Right cardiac atrium (tissue), 5 donors: ENCODE measurements at places on chromosomes 13 and 19. TPM values are rescaled to one million over a fixed set of nuclear protein-coding genes. Genes with fewer than 3 reads are reported as not detected.

NPAS1 gene
- 0.77 TPM for total RNA-seq

SIAH3 gene
- not detected for total RNA-seq

PPM1N gene
- not detected for total RNA-seq

MCEMP1 gene
- total RNA-seq: 0.25 TPM

TNNI3 gene
- total RNA-seq: 3,997 TPM

ANKRD24 gene
- 0.88 TPM for total RNA-seq

ENOX1 gene
- total RNA-seq: 2.4 TPM

ZIC2 gene
- total RNA-seq: not detected

GRCh38 chr13:21909331-21909730, 238.5 kb downstream of the FGF9 start:
- no peak for DNase-seq

DNA sequence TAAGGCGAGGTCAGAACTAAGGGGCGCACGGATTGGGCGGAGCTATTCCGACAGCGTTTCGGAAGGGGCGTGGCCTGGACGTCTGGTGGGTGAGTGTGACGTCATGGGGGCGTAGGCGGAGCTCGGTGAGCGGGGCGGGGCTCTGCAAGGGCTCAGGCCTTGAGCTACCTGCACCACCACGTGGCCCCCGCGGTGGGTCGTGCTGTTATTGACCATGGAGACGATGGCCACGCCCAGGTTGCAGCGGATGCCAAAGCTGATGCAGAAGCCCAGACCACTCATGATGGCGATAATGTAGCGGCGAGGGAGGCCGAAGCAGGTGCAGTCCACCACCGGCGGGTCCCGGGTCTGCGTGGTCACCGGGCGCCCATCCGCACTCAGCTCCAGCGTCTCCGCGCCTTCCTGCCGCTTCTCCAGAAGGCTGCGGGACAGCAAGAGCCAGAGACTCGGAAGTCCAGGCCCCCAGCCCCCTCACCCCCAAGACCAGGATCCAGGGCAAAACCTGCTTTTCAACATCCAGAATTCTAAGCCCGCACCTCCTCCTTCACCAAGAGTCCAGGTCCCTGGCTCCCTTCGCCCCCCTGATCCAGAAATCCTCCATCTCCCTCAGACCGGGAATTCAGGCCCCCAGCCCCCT, 4.8 kb downstream of the SLC17A7 start:
- peak; percentile 67 for DNase-seq

DNA sequence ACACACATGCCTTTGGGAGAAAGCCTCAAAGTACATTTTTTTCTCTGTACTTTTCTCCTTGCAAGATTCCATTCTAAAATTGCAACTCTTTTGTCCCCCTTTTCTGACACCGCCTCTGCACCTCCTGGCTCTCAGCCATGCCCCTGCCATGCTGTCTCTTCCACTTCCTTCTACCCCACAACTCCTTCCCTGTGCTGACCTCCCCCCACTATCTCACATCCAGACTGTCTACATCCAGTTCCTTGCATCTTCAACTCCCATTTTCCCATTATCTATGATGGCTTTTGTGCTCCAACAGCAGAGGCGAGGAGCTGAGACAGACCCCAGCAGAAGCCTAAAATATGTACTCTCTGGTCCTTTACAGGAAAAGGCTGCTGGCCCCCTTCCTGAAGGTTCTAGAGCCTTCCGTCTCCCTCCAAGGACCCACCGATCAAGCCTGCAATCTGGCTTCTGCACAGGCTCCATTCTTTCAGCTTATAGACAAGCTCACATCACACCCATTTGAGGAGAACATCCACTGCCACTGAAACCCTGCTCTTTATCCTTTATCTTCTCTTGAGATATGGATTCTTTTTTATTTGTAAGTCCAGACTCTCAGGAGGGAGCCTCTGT, 50.2 kb downstream of the RFX2 start:
- no peak for DNase-seq

GRCh38 chr19:2333807-2334211, 5.3 kb downstream of the SPPL2B start:
- peak; percentile 39 for DNase-seq

- no peak for DNase-seq
These were observed 9.1 kb downstream of the SPINT2 start for GRCh38 chr19:38273499-38273898.

- DNase-seq: no peak
These were observed 171.5 kb upstream of the SLITRK6 start for GRCh38 chr13:85970727-85971126.

GRCh38 chr19:2962018-2962670, 15.2 kb upstream of the TLE6 start:
- DNase-seq: no peak

GRCh38 chr13:54301085-54301484, 1272.5 kb downstream of the OLFM4 start:
- DNase-seq: no peak

- no peak for DNase-seq
These were observed 505 bp downstream of the ZSWIM4 start for GRCh38 chr19:13795595-13796300.

GRCh38 chr13:112136095-112136494, 69.1 kb downstream of the SOX1 start:
- no peak for DNase-seq

DNA sequence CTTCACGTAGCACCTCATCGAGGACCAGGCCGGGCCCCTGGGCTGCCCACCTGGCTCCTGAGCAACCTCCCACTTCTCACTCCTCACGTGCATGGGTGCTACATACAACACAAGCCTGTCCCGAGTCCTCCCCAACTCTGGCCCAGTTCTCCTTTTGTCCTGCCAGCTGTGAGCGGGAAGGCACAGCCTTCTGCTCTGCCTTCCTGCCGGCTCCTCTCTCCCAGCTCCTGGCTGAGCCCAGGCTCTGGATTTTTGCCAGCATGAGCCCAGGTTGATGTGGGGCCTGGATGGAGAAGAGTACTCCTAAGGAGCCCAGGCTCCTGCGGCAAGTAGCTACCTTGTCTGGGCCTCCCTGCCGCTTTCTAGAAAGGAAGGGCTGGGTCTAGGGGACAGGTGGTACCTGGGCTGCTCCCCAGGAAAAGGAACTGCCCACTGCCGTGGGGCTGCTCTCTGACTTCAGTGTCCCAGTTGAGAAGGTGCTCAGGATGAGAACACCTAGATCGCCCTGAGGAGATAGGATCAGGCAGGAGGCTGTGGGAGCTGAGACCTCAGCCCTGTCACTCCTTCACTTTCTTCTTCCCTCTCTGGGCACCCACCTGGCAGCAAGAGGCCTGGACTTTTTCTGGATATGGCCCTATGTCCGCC, 23.6 kb downstream of the LYL1 start:
- DNase-seq: peak; percentile 78

GRCh38 chr13:62088165-62088564, 672.5 kb upstream of the PCDH20 start:
- DNase-seq: no peak

DNA sequence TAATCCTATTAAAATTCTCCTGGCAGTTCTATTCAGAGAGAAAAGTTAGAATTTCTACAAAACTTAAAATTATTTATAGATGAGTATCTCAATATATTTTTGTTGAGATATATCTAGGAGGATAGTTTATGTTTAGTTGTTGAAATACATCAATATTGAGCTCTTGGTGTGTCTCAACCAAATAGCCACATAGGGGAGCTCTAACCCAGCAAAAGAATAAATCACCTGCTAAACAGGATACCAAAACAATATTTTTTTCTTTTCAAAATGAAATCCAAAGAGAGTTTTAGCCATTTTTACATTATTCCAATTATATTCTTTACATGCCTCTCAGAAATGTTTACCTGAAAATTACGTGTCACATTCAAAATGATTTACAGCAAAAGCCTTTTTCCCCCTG, 954.7 kb downstream of the SLITRK6 start:
- no peak for DNase-seq

DNA sequence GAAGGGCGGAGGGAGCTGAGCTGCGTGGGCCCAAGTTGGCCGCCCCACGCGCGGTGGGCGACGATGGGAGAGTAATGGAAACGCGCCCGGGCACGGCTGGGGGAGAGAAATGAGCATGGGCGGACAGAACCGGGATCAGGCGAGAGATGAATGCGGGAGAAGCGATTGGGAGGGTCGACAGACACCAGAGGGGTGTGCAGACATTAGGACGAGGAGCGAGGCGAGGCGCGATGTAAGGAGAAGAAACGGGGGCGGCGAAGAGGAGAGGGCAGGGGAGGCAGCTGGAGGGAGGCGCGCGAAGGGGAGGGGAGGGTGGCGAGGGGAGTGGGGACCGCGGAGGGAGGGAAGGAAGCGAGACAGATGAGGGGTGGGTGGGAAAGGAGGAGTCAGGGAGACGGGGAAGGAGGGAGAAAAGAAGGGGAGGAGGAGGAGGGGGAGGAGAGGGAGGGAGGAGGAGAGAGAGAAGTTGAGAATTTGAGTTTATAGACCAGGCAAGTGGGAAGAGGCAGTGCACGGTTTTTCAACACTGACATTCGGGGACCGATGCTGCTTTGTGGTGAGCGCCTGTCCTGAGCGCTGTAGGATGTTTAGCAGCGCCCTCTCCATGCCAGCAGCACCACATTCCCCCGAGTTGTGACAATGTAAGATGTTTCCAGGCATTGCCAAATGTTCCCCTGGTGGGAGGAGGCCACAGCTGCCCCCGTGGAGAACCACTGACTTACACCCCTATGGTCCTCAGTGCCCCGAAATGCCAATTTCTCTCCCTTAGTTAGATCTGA, at the start of gene SHISA7:
Gene SHISA7 (minus strand): TSS at position 256 of the 779 bp plus-strand sequence. CDS start 437 bp downstream, outside the sequence.
- no peak for DNase-seq
